ENCODE measurements at places on chromosomes 2 and 18.

DNA sequence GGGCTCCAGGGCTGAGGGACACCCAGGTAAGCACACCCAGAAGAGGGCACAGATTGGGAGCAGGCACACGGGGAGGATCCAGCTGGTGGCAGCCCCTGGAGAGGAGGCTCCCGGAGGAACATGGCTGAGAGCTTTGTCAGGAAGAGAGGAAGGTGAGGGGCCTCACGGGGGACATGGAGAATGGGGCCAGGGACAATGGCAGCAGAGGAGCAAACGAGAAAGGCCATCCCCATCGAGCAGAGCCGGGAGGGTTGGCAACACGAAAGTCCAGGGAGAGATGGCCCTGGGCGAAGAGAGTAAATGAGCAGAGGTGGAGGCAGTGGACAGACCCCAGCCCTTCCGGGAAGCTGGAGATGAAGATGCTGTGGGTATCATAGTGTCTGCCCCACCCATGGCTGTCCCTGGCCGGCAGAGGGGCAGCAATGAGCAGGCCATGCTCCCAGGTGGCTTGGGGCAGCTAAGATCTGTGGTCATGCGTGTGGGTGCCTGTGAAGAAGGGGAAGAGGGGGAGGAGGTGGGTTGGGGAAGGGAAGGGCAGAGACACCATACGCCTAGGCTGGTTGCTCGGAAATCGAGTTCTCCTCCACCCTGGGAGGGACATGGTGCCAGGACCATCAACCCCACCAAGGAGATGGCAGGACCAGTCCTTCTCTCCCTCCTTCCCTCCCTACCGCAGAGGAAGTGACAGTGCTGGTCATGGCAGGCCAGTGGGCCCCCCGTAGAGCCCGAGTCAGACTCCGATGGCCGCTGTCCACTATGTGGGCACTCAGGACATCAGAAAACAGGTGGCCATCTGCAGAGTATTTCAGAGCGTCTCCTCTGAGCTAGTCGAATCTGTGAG is 191.7 kb downstream of the NDUFA10 start:
- DNase-seq = no peak

DNA sequence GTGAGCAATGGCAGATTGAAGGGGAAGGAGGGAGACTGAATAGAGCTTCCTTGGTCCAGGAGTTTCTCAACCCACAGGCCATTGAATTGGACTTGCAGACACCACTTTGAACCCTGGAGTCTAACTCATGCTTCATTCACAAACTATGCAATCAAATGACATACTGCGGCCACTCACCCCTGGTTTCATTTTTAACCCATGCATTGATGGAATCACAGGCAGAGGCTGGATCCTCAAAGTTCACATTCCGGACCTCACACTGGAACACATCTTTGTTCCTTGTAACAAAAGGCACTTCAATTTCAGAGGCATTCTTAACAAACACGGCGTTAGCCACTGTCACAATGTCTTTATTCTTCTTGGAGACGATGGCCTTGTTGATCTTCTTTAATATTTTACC is 40.7 kb downstream of the MRPL44 start:
- DNase-seq = no peak

GRCh38 chr2:159637240-159637639 is 20.9 kb upstream of the BAZ2B start:
- no peak for DNase-seq

DNA sequence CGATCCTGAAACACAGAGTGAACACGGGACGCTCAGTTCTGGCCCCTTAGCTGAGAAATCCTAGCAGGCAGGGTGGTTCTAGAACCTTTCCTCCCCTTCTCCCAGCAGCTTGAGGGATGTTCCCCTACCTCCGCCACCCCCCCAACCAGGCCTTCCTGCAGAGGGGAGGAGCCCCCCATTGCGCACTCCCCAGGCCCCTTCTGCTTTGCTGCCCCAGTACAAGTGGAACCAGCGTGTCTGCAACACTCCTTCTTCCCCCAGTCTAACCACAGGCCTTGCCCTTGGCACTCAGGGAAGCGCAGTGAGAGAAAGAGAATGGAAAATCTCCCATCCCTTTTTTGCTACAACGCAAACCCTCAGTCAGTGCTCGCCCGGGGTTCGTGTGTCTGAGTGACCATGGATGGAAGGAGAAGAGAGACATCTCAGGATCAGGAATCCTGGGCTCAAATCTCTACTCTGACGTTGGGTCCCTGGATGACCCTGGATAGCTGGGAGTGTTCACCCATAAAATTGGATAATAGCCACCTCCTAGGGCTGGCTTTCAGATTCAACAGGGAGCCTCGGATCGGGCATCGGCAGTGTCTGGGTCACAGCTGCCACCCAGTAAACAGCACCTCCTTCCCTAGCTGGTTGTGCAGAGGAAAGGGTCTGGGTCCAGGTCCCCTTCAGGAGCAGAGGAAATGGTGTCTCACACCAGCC is 3.7 kb downstream of the NPPC start:
- DNase-seq = no peak

- DNase-seq = no peak
Observed at GRCh38 chr2:150126839-150127238, 360.6 kb downstream of the RND3 start.

- no peak for DNase-seq
Observed at GRCh38 chr2:100844514-100844913, 24.6 kb downstream of the NPAS2 start.

DNA sequence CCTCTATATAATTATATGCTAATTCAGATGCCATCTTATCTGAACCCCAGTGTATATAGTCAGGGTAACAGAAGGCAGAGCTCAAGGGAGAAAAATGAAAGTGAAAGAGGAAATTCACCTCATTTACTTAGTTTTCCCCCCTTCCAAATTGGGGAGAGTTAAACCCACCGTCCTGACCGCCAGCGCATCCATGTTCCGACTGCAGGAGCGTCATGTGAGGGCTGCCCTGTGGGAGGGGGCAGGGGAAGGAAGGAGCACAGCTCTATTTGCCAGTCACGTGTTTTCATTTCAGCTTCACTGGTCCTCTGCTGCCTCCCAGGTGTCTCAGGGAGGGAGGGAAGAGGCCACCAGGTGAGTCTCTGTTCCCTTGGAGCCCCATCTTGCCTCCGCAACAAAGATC is 13.2 kb downstream of the CNNM4 start:
- no peak for DNase-seq

DNA sequence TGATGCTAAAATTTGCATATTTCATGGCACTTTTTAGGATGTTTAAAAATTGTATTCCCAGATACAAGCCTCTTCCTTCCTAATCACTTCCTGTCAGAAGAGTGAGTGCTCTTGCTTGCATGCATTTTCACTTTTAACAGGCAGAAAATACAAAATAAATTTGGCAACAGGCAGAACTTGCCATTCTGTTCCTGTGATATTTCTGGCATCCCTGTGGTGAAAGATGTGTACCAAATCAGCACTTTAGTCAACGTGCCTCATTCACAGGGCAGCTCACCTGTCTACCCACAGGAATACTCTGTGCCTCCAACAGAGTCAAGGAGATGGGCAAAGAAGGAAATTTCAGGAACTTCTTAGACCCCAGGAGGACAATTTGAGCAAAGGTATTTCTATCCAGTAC is 360.9 kb downstream of the AKAIN1 start:
- DNase-seq = no peak

- DNase-seq = no peak
Observed at GRCh38 chr2:156192468-156192867, 140.1 kb downstream of the NR4A2 start.

- no peak for DNase-seq
Observed at GRCh38 chr2:144607891-144608521, 88.1 kb upstream of the ZEB2 start.

DNA sequence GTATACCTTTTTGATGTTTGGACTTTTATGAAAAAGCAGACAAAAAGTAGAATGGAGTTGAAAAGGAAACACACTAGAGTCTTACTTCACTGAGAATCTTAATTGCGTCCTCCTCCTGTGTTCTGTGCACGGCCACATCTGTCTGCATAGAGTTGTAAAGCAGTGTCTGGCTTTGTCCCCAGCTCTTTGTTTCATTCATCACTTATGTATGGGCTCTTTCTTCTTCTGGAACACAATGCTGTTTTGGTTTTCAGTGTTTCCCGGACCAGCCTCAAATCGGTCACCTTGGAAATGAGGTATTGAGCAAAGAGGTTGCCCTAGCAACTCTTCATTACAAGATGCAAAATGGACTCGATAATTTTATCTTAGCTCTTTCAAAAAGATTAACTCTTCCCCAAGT is 104.3 kb upstream of the CNGA3 start:
- no peak for DNase-seq

GRCh38 chr18:5627776-5628511 is 84.1 kb upstream of the EPB41L3 start:
- no peak for DNase-seq

DNA sequence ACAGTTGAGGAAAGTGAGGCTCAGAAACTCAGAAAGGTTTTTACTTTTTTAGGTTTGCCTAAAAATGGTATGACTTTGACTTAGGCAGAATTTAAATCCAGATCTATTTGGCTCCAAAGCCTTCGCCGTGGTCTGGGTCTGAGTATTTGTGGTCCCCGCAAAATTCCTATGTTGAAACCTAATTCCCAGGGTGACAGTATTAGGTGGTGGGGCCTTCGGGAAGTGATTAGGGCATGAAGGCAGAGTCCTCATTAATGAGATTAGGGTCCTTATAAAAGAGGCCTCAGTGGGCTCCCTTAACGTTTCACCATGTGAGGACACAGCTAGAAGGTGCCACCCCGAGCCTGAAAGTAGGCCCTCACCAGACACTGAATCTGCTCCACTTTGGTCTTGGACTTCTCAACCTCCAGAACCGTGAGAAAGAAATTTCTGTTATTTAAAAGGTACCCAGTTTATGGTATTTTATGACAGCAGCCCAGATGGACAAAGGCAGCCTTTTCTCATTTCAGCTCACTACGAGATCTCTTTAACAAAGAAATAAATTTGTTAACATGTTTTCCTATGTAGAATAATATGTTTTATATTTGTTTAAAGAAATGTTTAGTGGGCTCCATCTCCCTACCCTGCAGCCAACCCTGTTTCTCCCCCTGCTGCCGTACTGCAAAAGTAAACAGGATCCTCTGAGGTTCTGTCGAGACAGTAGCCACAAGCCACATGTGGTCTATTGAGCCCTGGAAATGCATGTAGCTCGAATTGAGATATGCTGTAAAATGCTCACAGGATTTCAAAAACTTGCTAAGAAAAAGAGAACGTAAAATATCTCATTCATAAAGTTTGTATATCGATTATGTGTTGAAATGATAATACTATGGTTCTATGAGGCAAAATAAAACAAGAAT is 80.6 kb downstream of the MOGAT1 start:
- no peak for DNase-seq

GRCh38 chr18:7608781-7609201 is 41.7 kb downstream of the PTPRM start:
- no peak for DNase-seq

DNA sequence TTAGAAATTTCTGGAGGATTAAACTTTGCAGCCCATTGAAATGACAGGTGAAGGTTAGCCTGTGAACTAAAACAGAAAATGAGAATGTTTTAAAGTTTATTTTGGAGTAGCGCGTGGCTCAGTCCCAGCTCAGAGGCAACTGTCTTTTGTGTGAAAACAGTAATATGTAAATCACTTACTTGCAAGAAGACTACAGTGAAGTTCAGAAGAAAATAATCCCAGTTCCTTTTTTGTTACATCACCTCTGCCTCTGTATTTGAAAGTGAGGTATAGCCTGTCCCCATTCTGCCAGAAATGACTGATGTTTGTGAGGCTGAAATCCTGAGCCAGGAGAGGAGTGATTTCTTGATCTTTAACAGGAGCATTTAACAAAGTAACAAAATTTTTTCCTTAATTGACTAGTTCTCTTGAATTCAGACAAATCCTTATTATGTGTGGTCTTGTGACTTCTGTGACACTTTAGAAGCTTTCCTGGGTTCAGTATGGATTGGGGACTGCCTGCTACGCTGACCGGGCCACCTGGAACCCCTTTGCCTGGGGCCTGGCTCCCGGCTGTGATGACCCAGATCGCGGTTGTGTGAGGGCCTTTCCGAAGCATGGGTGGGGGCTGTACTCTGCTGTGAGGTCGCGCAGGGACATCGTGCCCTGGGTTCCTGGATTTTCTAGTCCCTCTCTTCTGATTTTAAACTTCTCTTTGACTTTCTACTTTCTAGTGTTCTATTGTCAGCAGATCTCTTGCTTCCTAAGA is 24.3 kb downstream of the TRAPPC12 start:
- DNase-seq = no peak
